ENCODE measurements at places on chromosomes 6 and 20.

DNA sequence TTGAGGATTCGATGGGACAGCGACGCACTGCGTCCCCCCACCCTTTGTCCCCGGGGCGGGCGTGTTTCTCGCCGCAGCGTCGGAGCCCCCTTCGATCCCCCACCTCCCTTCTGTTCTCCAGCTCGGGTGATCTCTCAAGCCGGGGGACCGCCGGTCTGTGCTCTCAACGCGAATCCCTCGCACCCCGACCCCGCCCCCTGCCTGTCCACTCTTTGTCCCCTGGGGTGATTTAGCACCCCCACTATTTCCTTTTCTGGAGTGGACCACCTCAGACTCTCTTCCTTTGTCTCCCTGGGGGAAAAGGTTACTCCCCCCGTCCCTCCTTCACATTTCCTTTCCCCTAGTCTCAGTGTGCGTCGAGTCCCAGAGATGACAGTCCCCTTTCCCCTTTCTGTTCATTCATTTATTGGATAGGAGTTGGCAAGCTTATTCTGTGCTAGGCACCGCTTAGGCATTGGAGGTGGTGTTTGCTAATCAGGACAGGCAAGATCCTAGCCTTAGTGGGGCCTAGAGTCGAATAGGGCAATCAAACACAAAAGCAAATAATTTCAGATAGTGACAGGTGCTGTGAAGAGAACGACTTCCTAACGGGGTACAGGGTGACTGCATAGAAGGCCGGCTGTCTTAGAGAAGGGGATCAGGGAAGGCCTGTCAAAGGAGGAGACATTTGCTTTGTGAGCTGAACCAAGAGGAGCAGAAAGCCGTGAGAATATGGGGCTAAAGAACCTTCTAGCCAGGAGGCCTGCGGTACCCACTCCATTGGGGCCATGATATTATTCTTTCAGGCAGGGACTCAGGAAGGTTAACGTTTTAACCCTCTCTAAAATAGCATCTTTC lies 741 bp downstream of the PTPN1 start:
- no peak for DNase-seq

DNA sequence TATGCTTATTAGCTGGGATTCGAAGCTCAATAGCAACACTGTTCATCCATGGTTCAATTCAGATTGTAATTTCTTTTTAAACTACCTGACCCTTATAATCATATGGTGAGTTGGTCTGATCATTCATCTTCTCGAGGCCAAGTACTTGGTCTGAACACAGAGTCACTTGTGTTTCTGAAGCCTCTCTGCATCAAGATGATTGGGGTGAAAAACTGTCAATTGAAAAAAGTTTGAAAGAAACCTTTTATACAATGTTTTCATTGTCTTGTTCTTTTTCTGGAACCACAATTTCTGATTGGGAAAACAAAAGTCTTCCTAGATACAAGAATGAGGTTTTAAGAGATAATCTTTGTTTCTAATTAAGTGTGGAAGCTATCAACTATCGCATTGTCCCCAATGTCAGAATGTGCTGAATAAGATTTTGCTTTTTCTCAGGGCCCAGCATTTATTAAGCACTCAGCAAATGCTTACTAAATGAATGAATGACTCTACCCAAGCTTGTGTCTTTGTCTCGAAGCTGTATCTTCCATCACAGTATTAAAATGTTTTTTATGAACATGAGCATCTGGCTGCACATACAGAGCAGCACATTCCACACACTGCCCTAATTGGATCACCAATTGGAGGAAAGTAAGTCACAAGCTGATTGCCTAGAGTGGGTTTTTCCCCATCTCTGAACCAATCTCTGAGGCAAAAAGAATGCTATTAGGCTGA lies 45.0 kb upstream of the MOXD1 start:
- DNase-seq, result no peak

- peak; percentile 56 for DNase-seq
Measured at GRCh38 chr20:50431066-50431450, 79.1 kb upstream of the PTPN1 start.

DNA sequence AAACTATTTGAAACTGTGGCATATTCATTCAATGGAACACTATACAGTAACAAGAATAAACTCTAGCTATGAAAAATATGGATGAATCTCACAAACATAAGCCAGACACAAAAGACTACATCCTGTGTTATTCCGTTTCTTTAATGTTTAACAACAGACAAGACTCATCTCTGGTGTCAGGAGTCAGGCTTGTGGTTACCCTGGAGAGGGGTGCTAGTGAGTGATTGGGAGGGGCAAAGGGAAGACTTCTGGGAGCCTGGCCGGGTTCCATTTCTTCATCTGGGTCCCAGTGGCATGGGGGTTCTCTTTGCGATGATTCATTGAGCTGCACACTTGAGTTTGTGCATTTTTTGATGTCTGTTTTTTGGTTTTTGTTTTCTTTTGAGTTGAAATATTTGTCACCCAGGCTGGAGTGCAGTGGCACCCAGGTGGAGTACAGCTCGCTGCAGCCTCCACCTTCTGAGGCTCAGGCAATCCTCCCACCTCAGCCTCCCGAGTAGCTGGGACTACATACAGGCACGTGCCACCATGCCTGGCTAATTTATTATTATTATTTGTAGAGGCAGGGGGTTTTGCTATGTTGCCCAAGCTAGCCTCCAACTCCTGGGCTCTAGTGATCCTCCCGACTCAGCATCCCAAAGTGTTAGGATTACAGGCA lies 21.2 kb upstream of the TTPAL start:
- no peak for DNase-seq

DNA sequence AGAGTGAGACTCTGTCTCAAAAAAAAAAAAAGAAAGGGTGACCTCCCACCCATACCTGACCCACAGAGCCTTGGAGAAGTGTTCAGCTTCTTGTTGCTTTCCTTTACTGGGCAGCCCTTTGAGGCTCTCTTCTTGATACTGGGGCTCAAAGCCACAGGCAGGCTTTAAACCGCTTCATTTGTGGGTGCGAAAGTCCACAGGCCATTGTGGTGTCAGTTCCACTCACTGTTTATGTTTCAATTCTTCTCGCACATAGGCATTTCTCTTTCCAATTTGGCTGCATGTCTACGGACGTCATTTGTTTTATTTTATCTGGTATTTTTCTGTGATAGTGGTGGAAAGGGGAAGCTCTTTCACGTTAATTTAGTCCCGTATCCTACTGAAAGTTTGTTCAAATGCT lies 34.6 kb downstream of the PPARD start:
- DNase-seq, result no peak

GRCh38 chr6:158642097-158642601 lies 2.4 kb downstream of the DYNLT1 start:
- no peak for DNase-seq

DNA sequence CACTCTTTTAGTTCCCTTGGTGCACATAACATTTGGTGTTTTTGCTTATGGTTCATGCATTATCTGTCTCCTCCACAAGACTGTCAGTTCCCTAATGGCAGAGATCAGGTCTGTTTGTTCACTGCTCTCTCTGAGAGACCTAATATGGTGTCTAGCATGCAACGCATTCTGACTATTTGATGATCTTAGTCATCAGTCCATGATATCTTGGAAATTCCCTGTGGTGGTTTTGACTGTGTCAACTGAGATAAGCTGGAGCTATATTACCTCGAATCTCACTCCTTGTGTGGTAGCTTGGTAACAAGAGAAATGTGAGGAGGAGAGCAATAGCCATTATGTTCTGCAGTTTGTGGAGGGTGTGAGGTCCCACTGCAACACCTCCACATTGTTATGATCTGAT lies 229.8 kb downstream of the FRK start:
- DNase-seq, result no peak

GRCh38 chr20:47735412-47736400 lies 49.6 kb downstream of the SULF2 start:
- no peak for DNase-seq

DNA sequence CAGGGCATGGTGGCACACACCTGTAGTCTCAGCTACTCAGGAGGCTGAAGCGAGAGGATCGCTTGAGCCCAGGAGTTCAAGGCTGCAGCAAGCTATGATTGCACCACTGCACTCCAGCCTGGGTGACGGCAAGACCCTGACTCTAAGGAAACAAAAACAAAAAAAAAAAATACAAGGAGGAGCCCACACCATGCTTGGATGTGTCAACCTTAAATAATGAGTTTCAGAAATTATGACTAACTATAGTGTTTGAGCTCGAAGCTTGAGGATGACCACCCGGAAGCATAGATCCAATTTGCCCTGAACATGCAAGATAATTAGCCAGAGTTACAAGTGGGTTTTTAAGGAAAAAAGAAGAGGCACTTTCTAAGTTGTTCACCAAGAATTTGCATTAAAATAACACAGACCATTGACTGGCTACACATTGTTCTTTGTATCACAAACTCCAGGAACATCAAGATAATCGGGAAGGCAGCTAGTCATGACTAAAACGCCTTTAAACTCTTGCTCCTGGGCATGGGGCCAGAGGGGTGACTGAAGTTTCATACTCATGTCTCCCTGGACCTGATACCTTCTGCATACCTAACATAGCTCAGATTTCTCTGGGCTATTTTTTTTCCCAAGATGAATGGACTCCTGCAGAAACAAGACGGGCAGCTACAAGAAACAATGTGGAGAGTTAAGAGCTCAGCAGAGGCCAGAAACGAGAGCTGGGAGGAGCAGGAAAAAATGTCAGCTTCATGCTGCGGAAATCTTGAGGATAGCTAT lies 289.6 kb downstream of the PREX1 start:
- DNase-seq, result peak; percentile 79

DNA sequence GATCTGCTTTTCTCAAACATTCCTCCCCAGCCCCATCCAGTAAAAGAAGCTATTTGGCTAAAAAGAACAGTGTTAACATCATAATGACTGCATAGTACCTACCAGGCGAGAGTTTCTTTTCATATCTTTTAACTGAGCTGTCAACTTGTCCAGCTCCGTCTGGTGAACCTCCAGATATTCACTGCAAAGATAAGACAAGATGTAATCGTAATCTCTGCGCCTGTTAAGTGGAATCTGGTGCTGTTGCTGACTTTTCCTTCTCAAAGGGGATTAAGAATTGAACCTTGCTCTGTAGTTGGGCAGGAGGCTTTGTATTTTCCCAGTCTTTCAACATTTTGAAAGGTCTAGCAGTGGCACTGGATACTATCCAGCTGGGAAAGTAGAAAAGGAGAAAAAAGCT lies 63.0 kb downstream of the RIPOR2 start:
- DNase-seq, result no peak

DNA sequence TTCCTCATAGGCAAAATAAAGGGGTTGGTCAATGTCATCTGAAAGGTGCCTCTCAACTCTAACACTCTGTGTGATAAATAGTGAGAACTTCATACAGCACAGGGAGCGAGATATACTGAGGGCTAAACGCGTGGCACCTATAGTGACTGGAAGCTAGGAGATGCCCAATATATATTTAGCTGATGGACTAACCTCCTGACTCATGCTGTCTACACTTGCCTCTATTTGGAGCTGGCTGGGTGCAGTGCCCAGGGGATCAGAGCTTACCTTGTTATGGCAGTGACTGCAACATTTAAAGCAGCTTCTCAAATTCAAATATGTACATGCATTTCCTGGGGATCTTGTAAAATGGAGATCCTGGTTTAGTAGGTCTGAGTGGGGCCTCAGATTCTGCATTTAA lies 111.6 kb upstream of the PLN start:
- no peak for DNase-seq

- DNase-seq, result no peak
Measured at GRCh38 chr20:46743088-46743487, 33.6 kb downstream of the SLC2A10 start.
